Cerebellum (tissue), 4 donors: ENCODE measurements at places on chromosomes 4 and X.

- peak; percentile 28 for DNase-seq
Measured at GRCh38 chrX:51894697-51895336, 1.4 kb downstream of the MAGED1 start.

DNA sequence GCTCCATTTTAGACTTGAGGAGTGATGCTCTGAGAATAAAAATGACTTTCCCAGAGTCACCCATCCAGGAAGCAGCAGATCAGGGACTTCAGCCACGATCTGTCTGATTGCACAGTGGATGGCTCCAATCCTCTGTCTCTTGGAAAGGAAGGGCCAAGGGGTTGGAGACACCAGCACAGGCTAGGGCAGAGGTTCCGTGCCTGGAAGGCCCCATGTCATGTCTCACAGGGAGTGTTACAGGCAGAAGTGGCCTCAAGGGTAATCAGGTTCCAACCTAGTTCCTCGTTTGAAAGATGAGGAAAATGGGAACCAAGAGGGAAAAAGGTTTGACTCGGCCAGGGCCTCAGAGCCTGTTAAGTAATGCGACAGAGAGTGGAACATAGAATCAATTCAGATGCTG is 160.0 kb downstream of the EFNB1 start:
- no peak for DNase-seq

- peak; percentile 8 for DNase-seq
Measured at GRCh38 chrX:120251471-120252011, 929 bp downstream of the ZBTB33 start.

GRCh38 chrX:153928846-153929245 is 2.8 kb upstream of the ARHGAP4 start:
- no peak for DNase-seq

- peak; percentile 37 for DNase-seq
Measured at GRCh38 chr4:159103384-159103990, 608 bp downstream of the RAPGEF2 start.

- DNase-seq: no peak
Measured at GRCh38 chr4:12359420-12359819, 930.7 kb upstream of the HS3ST1 start.

DNA sequence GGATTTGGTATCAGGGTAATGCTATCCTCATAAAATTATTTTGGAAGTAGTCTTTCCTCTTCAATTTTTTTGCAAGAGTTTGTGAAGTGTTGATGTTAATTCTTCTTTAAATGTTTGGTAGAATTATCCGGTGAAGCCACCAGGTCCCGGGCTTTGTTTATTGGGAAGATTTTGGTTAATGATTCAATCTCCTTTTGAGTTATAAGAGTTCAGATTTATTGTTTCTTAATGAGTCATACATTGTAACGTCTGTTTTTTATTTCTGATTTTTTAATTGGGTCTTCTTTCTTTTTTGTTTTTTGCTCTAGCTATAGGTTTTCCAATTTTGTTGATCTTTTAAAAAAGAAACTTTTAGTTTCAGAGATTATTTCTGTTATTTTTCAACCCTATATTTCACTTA is 412.3 kb downstream of the PDGFC start:
- no peak for DNase-seq

- DNase-seq: no peak
Measured at GRCh38 chr4:130820448-130820847, 1724.5 kb downstream of the C4orf33 start.

- no peak for DNase-seq
Measured at GRCh38 chr4:11098461-11098860, 330.2 kb downstream of the HS3ST1 start.

DNA sequence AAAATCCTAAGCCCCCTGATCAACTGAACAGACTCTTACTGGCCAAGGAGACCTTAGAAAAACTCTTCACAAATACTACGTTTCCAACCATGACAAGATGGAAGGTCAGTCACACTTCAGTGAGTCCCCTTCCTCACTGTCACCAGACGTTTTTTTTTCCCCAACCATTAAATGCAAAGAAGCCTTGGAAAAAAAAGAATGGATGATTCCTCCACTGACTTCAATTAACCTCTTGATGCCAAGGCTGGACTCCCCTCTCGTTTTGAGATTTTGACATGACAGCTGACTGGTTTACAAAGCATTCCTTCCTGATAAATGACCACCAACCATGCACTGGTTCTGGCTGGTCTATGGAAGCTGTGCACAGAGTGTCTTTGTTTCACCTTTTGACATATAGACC is 73.2 kb downstream of the SLC34A2 start:
- DNase-seq: no peak

DNA sequence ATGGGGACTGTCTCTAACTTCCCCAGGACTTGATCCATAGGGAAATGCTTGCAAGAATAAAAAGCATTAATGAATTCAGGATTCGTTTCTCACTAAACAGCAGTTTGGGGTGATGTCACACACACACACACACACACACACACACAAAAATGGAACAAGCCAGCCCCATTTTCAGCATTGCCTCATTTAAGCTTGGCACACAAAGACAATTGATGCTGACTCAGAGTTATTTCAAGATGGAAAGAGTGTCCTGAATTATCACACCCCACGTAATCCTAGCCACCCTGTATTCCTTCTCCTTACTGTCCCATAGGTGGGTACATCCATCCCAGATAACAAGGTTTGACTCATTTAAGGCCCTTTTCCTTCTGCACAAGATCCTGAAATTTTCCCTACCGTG is 345.1 kb upstream of the HS3ST1 start:
- no peak for DNase-seq

GRCh38 chr4:182207830-182208396 is 35.3 kb upstream of the TENM3 start:
- DNase-seq: no peak

DNA sequence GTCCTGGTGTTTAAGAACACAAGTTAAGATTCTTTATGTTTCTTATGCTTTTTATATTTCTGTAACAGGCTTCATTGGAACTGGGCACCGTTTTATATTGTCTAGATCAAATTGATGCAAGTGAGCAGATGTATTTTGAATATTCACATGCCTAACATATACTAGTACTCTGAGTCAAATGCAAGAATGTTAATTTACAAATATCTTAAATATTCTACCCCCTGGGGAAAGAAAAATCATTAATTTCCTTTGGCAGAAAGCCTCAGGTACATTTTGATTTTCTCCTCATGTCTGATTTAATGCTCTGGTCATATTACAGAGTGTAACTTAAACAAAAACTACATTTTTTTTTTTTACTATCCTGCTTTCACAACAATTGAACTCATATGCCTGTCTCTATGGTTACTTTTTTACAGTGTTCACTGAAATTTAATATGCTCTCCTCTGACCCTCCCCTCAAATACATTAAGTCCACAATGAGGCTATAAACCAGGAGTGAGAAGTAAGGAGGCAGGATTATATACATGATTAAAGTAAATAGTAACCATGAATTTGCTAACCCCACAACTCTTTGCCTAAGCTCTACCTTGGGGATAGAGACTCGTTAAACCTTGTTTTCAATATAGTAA is 2.4 kb upstream of the NSUN7 start:
- no peak for DNase-seq

DNA sequence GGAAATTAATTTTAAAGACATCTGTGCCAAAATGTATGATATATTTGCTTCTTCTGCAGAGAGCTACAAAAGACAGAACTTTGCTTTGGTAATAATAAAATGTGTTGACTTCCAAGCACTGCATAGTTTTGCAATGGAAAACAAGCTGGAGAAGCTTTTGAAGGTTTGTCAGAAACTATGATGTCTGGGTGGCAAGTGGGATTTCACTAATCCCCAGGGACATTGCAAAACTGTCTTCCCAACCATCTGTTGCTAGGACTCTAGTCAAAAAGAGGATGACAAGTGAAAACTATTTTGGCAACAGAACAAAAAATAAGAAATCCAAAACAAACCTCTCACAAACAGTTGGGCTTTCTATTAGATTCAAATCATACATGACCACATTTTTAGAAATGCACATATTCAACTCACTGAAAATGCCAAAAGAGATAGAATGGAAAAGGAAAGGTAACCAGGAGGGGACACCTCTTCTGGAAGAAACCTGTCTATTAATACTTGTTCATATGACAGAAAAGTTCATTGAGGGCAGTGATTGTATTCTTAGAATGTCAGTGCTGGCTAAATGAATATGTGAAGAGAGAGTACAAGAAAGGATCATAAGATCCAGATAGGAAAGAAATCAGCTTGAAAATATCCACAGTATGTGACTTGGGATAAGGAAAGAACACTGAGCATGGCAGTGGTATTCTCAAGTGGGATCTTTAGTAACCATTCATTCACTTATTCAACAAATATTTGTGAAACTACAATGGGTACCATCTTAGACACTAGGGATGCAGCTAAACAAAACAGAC is 228.0 kb downstream of the RASL11B start:
- DNase-seq: no peak

- DNase-seq: no peak
Measured at GRCh38 chr4:128782875-128783614, 26.5 kb upstream of the JADE1 start.

DNA sequence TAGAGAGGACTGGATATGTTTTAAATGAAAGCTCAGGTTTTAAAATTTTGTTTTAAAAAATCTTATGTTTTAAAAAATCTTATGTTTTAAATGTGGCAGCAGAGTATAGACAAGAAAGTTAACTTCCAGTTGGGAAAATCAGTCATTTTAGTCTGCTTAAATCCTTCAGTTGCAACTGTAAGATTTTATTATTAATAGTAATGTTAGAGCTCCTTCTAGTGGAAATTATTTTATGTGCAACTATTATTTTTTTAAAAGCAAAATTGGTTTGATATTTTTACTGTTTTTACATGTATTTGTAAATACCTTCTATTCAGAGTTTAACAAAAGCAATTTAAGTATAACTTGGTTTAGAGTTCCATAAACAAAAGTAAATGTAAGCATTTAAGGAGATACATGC is 8.5 kb upstream of the NUDT6 start:
- DNase-seq: peak; percentile 5

GRCh38 chrX:41145920-41146608 is 60.8 kb downstream of the USP9X start:
- no peak for DNase-seq

DNA sequence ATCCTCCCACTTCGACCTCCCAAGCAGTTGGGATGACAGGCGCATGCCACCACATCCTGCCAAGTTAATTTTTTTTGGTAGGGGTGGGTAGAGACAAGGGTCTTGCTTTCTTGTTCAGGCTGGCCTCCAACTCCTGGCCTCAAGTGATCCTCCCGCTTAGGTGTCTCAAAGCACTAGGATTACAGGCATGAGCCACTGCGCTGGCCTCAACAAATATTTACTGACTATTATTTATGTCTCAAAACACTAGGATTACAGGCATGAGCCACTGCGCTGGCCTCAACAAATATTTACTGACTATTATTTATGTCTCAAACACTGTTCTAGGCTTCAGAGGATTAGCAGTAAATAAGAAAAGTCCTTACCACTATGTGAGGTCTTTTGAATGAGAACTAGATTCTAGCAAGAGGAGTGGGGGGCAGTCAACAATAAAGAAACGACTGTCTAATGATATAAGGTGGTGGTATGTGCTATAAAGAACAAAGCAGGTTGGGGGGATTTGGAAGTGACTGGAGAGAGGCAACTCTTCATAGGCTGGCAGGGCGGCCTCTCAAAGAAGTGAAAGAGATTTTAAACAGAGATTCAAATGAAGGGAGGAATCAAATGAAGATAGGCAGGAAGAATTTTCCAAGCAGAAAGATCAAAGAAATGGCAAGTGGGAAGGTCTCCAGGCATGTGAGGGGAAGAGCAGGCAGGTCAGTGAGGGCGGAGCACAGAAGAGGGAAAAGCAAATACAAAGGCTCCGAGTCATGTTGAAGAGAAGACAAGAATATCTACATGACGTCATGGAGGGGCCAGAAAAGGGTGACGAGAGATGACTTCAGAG is 12.7 kb upstream of the ACSL1 start:
- DNase-seq: no peak

DNA sequence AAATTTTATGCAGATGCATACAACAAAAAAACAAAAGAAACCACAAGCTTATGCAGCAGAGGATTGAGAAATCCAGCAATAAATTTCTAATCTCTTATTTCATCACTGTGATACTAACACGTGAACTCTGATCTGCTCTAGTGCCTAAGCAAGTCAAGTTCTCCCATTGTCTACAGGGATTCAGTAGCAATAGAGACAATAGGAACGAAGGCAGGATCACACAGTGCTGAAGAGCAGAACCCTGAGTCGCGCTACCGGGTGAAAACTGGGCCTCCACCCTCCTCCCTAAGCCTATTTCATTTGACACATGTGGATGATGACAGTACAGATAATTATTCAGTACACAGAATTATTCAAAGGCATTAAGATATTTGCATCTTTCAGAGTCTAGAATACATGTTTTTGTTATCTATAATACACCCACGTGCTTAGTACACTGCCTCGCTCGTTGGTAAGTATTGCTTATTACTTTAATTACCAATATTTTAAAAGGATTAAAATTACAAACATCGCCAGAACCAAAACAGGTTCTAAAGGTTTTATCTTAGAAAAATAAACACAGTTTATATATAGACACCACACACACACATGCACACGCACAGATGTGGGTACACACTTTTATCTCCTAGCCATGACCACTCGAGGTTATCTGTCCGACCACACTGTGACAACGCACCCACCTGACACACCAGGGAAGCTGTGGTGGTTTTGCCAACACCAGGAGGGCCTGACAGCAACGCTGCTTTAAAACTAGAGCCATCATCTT is 60.1 kb downstream of the RFC1 start:
- no peak for DNase-seq

DNA sequence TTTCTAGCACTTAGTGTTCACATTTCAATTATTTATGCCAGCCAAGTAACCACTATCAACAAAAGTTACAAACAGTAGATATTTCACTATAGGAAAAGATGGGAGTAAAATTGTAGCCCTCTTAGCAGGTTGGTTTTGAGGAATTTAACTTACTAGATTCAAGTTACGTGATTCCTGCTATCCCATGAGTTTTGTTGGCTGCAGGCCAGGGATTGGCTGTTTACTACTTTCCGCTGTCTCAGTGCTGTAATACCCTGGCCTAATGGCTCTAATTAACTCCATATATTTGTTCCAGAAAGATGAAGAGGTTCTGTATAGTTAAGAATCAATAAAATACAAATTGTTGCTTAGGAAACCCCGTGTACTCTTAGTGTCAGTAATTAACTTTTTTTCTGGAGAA is 55.5 kb upstream of the MAGED1 start:
- DNase-seq: no peak

GRCh38 chr4:107658400-107659336 is 61.4 kb downstream of the PAPSS1 start:
- DNase-seq: peak; percentile 3

DNA sequence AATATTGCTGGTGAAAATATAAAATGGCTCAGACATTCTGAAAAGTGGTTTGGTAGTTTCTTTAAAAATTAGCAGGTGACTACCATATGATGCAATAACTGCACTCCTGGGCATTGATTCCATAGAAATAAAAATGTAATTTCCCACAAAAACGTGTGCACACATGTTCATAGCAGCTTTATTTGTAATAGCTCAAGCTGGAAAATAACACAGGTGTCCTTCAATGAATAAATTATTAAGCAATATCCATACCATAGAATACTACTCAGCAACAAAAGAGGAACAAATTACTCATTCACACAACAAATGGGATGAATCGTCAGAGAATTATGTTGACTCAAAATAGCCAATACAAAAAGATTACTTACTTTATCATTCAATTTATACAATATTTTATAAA is 893.7 kb upstream of the SLIT2 start:
- DNase-seq: no peak
